Muscle of arm (tissue), 14 donors: ENCODE measurements at places on chromosomes 7 and 10. TPM values are rescaled to one million over a fixed set of nuclear protein-coding genes. Genes with fewer than 3 reads are reported as not detected.

DNA sequence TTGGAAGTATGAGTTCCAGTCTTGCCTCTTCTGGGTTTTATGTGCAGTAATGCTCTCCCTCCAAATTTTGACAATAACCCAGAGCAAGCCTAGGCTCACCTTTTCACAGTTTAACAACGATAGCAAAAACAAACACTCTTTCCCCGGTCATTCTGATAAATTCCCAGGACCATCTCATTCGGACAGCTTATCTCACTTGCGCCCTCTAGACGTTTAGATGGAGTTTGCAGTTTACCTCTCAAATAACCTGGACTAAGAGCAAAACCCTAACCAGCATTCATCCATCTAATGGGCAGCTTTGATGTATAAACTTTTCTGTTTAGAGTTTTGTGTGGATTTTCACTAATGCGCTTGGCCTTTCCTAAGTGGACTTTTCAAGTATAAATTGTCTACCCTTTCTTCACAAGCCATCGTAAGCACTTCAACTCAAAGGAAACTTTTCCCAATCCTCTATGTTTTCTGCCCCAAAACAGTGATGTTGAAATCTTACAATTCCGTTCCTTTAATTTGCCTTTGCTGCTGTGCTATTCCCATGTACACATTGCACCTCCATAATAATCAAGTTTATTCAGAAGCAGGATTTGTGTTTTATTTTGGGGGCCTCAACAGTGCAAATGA, 114.9 kb downstream of the HDAC9 start:
- no peak for DNase-seq

DNA sequence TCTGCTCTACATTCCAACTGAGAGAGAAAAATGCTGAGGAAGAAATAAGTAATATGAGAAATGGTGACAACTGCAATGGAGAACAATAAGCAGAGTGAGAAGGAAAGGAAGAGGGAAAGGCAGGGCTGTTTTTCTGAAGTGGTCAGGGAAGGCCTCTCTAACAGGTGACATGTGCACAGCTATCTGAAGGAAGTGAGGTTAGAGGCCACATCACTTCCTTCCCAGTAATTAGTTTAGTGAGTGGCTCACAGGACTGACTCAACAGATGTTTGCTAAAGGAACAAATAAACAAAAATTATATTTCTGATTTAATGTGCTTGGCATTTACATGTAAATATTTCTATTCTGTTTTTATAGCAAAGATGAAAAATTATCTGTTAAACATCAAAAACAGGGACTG, 77.9 kb downstream of the ARHGAP21 start:
- no peak for DNase-seq

TMEM184A gene
- 1.4 TPM for polyA plus RNA-seq

HOXA6 gene
- polyA plus RNA-seq, result 11.8 TPM

DNA sequence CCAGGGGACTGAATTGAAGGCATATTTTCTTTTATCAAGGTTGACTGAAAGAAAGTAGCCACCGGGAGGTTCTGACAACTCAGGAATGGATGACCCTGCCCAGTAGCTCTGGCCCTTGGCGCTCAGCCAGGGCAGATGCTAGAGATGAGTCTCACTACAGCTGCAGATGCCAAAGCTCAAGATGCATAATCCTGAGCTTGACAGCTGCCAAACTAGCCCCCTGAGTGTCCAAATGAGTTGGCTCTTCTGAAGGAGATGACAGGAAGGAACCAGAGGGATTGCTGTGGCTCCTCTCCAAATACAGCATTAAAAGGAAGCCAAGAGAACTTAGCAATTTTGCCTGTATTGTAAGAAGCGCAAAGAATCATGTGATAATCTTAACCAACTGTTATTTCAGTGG, 78.4 kb downstream of the NXPH1 start:
- peak; percentile 78 for DNase-seq
